ENCODE measurements at places on chromosomes 4 and X. TPM values are rescaled to one million over a fixed set of nuclear protein-coding genes. Genes with fewer than 3 reads are reported as not detected.

The XK gene
- total RNA-seq = under 0.01 TPM

The SLC39A8 gene
- total RNA-seq = 0.28 TPM

The LRBA gene
- 51.6 TPM for total RNA-seq

The LUZP4 gene
- not detected for total RNA-seq

The STK32B gene
- 5.8 TPM for total RNA-seq

The NAA11 gene
- not detected for total RNA-seq

The CFAP99 gene
- total RNA-seq = not detected

The CT45A5 gene
- total RNA-seq = not detected

The GUCY1A1 gene
- total RNA-seq = 0.54 TPM

The SPANXC gene
- total RNA-seq = not detected

The S100G gene
- total RNA-seq = not detected

The RBMXL3 gene
- total RNA-seq = not detected

The TEX11 gene
- total RNA-seq = not detected

The TLR7 gene
- total RNA-seq = not detected

The ZNF595 gene
- total RNA-seq = 9.4 TPM

The TCEAL7 gene
- 16.1 TPM for total RNA-seq

The OTC gene
- total RNA-seq = not detected

The MAP9 gene
- 6.6 TPM for total RNA-seq

The PTCHD1 gene
- not detected for total RNA-seq

The NPY1R gene
- under 0.01 TPM for total RNA-seq

The ATRX gene
- 96.1 TPM for total RNA-seq

The COL4A6 gene
- 0.28 TPM for total RNA-seq

The GABRG1 gene
- total RNA-seq = not detected

The GUCY1B1 gene
- total RNA-seq = 2.9 TPM

The AFP gene
- total RNA-seq = 1.3 TPM

The ZNF280C gene
- 6.1 TPM for total RNA-seq

The CFAP47 gene
- total RNA-seq = not detected

The STAP1 gene
- total RNA-seq = not detected

The IL2 gene
- not detected for total RNA-seq

The VEGFD gene
- total RNA-seq = under 0.01 TPM

The PNMA6A gene
- total RNA-seq = 0.18 TPM

The CLTRN gene
- total RNA-seq = under 0.01 TPM

The S100P gene
- not detected for total RNA-seq

The KCNIP4 gene
- not detected for total RNA-seq

The PITX2 gene
- total RNA-seq = 3.6 TPM

The MND1 gene
- total RNA-seq = 3.3 TPM

The ARHGAP36 gene
- total RNA-seq = not detected

The F8A2 gene
- total RNA-seq = not detected

The AMER1 gene
- 1.7 TPM for total RNA-seq

The CFP gene
- under 0.01 TPM for total RNA-seq

The MTNR1A gene
- not detected for total RNA-seq

The ZRSR2 gene
- total RNA-seq = 4.7 TPM

Measured in IMR-90 (cell line).